ENCODE measurements at places on chromosomes 3 and 15.
A peak's percentile ranks its signal among the peaks of the same experiment; 100 is the strongest.

DNA sequence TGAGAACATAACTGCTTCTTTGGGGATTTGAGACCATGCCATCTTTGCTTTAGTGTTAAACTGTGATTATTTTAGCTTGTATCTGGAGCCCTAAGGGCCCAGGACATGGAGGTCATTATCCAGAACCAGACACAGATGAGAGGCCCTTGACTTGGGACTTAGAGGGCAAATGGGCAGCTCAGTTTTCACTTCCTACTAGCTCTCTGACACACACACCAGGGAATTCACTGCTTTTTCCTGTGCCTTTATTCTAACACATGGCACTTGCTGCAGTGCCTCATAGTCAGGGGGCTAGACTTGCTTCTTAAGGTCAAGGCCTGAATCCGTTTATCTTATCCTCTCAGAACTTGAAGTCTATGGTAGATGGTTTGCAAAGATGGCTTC lies 33.3 kb downstream of the AMOTL2 start:
- DNase-seq, result no peak

DNA sequence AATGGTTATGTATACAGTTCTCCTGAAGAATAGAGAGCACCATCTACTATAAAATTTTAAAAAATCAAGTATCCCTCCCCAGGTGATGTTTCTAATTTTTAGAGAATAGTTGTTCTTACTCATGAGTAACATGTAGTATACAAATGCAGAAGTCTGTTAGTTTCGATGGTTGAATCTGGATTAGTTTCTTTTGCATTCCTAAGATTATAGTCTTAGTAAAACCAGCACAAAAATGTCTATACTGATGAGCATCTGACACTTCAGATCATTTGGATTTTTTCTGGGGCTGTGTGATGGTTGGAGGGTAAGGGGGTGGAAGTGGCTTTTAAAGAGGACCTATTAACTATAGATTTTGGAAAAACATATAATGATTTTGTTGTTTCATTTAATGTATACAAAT lies 167.3 kb upstream of the SGO1 start:
- no peak for DNase-seq

DNA sequence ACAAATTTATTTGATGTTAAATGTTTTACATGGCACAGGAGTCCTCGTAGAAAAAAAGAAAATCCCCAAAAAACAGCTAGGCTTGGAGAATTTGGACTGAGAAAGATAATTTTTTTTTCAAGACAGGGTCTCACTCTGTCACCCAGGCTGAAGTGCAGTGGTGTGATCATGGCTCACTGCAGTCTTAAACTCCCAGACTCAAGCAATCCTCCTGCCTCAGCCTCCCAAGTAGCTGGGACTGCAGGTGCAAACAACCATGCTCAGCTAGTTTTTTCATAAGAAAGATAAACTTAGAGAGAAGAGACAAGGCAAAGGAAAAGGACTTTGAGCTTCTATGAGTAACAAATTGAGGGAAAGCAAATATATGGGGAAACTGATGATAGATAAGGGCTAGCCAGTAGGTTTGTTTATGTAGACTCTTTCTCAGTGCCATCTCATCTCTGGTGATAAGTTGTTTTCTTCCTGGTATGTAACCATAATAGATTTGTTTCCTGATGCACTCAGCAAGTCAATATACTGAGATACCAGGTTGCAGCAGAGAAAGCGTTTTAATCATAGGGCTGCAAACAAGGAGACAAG lies 13.1 kb upstream of the TRMT10C start:
- no peak for DNase-seq

DNA sequence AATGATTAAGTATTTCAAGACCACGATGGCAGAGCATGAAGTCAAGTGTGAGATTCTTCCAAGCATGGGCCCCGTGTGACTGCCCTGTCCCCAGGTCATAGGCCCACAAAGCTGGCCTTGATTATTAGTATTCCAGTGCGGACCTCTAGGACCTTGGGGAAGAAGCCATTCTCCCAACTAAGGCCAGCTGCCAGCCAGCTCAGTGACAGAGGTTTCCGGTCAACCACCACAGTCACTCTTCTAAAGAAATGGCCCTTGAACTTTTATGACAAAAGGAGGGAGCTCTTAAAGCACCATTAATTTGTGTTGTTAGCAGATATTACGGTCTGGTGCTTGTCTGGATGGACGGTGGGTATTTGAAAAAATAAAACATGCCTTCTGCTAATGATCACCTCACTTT lies 28.0 kb downstream of the FAM3D start:
- no peak for DNase-seq

GRCh38 chr3:89245612-89246011 lies 138.2 kb downstream of the EPHA3 start:
- no peak for DNase-seq

GRCh38 chr3:45167011-45167911 lies 21.1 kb upstream of the CDCP1 start:
- DNase-seq, result peak; percentile 30

DNA sequence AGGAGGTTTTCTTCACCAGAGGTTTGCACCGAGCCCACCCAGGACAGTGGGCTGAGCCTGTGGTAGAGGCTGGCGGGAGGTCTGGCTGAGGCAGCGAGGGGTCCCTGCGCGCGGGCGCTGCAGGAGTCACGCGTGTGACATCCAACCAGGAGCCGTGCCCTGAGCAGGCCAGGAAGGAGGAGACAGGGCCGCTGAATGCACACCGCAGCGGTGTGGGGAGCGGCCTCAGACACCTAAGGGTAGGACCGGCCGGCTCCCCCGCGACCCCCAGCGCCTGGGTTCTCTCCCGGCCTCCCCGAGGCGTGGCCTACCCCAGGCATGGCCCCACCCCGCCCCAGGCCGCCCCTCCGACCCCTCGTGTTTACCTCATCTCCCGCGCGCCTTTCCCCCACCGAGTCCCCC lies 412 bp downstream of the SLC41A3 start:
- DNase-seq, result peak; percentile 35

DNA sequence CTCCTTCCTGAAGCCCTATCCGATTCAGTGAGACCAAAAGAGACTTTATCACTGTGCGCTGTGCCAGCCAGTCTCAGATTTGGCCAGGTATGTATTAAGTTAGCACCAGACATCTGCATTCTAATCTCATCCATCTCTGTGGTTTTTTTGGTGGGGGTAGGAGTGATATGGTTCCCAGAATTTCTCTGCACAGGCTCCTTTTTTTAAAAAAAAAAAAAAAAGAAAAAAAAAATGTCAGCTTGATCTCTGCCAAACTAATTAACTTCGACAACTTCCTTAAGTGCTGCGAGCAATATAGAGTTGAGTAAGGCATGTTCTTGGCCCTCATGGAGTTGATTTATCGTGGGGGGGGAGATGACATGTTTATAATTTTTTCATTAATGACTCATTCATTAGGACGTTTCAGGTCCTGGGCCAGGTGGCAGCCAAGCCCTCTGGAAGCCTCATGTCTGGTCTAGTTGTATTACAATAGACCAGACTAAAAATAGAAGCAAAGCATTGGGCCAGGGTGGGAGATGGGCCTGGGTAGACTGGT lies 12.9 kb downstream of the SLCO3A1 start:
- no peak for DNase-seq

DNA sequence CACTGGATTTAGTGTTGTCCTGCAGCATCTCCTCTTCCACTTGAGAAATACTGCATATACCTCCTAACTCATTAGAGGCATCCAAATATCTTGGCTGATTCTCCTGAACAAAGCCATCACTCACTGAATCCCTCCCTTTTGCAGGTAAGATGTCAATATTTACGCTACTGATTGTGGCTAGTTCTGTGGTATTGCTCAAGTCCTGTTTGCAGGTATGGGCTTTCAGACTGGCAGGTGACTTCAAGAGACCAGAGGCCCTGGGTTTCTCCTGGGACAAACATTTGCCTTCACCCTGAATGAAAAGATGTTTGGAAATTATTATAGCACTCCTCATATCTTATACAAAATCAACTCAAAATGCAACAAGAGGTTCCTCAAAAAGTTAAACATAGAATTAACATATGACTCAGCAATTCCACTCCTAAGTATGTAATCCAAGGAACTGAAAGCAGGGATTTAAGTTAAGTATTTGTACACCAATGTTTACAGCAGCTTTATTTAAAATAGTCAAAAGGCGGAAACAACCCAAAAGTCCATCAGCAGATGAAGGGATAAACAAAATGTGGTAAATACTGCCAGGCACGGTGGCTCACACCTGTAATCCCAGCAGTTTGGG lies 18.6 kb downstream of the NEK4 start:
- DNase-seq, result no peak

GRCh38 chr15:80219955-80220354 lies 32.1 kb downstream of the CTXND1 start:
- DNase-seq, result no peak

GRCh38 chr15:33533197-33533596 lies 222.4 kb downstream of the RYR3 start:
- no peak for DNase-seq

DNA sequence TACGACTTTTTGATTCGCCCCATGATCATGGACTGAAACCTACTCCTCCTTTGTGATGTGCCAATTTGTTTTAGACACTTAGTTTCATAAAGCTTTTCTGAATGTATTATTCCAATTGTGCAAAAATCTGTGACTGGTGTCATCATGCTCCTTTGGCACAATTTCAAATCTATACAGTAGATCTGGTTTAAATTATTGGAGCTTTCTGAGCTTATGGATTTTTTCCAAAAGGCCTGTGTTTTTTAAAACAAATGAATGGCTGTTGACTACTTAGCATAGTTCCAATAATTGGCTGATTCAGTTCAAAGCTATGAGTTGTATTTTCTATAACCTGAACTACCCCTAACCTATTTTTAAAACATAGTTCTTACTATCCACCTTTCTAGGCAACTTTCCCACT lies 282.7 kb downstream of the CNTN3 start:
- no peak for DNase-seq

- no peak for DNase-seq
Measured at GRCh38 chr15:25346371-25346770, 92.5 kb downstream of the UBE3A start.

DNA sequence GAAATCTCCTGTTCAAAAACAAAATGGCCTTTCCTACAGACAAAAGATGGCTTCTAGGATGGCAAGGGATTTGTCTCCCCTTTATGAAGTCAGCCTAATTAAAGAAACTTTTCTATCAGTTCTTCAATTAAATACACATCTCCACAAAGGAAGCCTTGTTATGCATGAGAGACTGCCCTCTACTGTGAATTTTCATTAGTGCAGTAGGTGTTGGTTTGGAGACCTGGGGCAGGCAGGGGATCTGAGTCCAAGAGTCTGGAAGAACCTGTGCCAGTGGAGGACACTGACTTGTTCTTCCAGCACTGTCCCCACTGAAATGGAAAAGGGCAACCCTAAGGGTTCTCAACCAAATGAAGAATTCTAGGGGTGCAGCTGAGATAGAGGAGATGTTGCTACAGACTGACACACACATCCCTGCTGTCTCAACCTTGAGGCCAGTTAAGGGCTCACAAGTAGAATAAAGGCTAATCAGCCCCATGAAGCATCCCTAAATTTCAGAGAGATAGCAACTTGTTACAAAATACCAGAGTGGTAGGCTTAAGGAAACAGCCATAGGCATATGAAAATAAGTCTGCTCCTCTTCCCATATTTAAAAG lies 174.0 kb upstream of the PRICKLE2 start:
- DNase-seq, result no peak

- no peak for DNase-seq
Measured at GRCh38 chr15:86754846-86755245, 675.2 kb downstream of the AGBL1 start.

DNA sequence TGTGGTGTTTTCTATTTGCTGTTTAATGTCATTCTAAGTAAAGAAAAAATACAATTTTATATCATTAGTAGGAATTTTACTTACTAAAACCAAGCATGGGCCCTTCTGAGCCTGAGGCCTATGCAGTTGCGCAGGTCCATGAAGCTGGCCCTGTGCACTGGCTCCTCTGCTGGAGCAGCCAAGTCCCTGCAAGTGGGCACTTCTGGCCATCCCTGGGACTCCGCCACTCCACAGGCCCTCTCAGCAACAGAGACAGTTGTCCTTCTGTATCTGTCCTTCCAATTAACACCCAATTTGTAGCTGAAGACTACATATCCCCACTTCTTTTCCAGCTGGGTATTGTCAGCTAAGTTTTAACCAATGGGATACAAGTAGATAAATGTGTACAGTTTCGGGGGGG lies 49.9 kb upstream of the RYK start:
- no peak for DNase-seq

- DNase-seq, result no peak
Measured at GRCh38 chr15:28917791-28918140, 32.0 kb downstream of the APBA2 start.

GRCh38 chr3:105622169-105622568 lies 246.6 kb downstream of the CBLB start:
- DNase-seq, result no peak

DNA sequence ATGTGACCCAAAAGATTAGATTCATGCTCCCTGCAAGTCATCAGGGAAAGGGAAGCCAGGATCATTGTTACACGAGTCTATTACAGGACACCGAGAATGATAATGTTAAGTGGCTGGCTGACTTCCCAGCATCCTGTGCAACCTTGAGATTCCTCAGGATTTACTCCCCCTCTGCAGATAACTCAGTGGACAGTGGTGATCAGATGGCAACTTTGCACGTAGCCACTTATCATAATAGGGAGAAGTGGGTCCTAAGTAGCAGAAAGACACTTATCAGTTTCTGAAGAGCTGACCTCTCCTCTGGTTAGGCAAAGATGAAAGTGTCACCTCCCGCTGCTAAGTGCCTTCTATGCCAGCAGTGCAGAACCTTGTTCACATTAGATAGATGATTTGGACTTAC lies 6.7 kb upstream of the TMPRSS7 start:
- no peak for DNase-seq

- no peak for DNase-seq
Measured at GRCh38 chr3:67866571-67866970, 212.2 kb upstream of the SUCLG2 start.

GRCh38 chr15:86915811-86916331 lies 836.2 kb downstream of the AGBL1 start:
- no peak for DNase-seq

DNA sequence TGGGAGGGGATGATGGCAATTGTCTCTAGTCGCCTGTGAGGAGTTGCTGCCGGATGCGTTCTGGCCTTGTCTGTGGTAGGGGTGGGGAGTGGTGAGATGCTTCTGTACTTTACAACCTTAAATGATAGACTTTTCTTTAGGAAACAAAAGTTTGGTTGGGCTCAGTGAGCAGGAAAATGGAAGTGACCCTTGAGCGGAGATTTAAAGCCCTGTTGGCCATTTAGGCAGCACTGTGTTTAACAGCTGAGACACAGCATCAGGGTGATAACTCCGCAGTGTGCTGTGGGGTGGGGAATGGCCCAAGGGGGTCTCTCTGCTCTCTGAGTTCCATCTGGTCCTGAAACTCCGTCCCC lies 36.6 kb downstream of the SPSB4 start:
- DNase-seq, result no peak

DNA sequence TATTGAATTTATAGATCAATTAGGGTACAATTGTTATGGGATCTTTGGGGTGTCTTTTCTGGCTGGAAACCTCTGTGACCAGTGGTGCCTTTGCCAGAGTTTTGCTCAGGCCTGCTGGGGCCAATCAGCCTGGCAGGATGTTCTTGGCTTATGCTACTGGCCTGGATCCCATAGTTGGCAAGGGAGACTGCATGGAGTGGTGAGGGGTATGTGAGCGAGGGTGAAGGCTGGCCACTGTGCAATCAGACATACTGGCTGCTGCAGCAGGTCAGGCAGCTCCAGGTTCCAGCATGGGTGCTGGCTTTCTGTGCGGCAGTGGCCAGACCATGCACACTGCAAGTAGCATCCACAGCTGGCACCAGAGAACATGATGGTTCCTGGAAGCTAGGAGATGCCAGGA lies 1053.2 kb upstream of the GBE1 start:
- DNase-seq, result no peak

GRCh38 chr3:141405591-141405990 lies 37.3 kb downstream of the ZBTB38 start:
- DNase-seq, result no peak

Data from NCI-H1930 (cell line).